ENCODE measurements at places on chromosomes 4 and X. TPM values are rescaled to one million over a fixed set of nuclear protein-coding genes. Genes with fewer than 3 reads are reported as not detected.

DNA sequence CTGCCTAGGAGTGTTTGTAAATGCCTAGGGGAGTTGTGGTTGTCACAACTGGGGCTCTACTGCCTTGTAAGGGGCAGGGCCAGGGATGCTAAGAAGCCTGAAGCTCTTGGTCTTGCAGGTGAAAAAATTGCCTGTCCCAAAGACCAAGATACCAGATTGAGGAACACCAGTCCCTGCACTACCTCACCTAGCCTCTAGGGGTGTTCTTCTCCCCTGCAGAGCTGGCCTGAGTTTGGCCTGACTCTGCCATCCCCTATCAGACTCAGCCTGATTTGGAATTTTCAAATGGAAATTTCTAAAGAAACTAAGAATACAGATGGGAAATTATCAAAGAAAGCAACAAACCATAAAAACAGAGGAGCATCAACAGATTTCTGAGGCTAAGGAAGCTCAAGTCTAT, 90.4 kb downstream of the ZC4H2 start:
- DNase-seq = no peak

- no peak for DNase-seq
Observed at GRCh38 chr4:29581457-29581856, 1138.7 kb upstream of the PCDH7 start.

DNA sequence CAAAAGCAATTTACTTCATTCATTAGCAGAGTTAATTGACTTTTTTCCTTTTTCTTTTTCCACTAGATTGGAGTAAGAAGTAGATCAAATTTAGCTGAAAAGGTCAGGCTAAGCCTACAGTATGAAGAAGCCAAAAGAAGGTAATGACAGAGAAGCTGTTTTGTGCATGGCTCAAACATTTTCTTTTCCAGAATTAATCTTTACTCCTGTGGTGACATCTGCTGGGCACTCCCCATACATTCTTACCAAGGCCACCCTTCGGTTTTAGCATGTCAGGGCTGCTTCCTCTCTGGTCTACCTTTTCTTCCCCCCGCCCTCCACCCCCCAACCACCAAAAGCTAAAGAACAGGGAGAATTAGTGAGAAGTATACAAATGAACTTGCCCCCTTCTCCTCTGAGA, 70.2 kb downstream of the CLDN22 start:
- DNase-seq = no peak

GRCh38 chr4:121829511-121829910, 5.8 kb upstream of the CCNA2 start:
- no peak for DNase-seq

DNA sequence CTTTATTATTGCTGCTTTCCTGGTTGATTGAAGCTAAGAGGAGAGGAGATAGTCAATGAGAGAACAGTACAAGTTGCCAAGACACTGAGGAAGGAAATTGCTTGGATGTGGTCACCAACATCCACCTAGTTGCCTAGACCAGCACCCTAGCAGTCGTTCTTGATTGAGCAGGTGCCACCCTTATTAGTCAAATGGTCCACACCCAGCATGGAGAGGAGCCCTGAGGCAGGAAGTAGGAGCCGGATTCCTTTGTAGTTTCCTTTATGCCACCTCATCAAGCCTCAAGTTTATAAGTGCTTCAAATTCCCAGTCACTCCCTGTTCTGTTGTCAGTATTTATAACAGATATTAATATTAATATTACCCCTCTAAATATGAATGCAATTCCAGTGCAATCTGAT, 19.1 kb downstream of the PAGE2 start:
- DNase-seq = no peak

GRCh38 chr4:40190465-40190864, 6.4 kb upstream of the RHOH start:
- no peak for DNase-seq

ALB gene
- total RNA-seq = 0.63 TPM

JCHAIN gene
- 2.7 TPM for total RNA-seq
